ENCODE measurements at places on chromosomes 3 and 15.

GRCh38 chr15:65595960-65596359 lies 15.0 kb downstream of the INTS14 start:
- DNase-seq, result no peak

DNA sequence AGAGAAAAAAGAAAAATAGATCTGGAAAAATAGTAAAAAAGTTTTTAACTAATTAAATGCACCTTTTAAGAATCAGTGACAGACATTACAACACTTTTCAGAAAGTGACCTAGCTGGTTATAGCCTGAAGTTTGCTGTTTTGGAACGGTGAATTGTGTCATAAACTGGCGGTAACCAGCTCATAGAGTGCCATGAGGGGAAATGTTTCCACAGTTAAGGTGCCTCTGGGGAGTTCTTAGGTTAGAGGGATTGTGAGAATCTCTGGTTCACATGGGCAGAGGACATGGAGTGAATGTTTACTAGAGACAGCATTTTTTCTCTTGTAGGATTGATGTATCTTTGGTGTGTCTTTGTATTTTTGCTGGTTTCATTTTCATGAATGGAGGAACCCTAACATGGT lies 2.8 kb downstream of the TBC1D23 start:
- no peak for DNase-seq

- DNase-seq, result no peak
Observed at GRCh38 chr3:197828-198491, 1.4 kb downstream of the CHL1 start.

- DNase-seq, result no peak
Observed at GRCh38 chr15:60683156-60683555, 204.2 kb upstream of the ICE2 start.

DNA sequence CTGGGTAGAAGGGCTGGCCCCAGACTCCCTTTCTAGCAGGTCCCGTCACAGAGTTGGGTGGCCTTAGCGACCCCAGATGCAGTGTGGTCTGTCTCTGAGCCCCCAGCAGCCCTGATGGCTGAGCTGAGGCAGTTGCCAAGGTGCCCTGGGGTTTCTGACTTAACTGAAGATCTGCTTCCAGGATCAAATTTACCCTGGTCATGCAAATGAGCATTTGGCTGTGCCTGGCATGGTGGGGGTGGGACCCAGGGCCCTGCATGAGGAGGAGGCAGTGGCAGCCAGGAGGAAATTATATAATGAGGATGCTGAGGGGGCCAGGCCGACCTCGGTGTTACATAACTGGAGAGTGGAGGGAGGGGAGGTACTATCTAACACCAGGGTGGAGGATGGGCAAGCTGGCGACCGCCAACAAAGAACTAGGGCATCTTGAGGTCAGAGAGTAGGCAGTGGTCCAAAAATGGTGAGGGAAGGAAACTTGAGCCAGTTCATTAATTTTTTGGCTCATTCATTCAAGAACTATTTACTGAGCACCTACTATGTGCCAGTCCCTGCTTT lies 16.4 kb downstream of the PLEKHO2 start:
- no peak for DNase-seq

DNA sequence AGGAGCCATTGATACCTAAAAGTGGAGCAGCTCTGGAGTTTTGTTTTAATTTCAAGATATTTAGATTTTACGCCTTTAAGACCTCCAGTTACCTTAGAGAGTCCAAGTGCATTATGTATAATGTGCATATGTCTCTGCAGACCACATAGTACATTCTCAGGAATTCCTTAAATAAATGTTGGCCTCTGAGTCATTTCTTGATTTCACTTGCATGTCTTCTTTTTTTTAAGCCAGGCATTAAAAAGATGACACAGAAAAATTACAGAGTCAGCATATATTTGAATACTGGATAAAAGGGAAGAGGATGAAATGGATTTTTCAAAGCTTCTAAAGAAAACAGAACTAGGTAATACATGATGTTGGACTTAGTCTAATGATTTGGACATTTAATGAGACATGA lies 125.2 kb downstream of the TMCO5A start:
- no peak for DNase-seq

- DNase-seq, result no peak
Observed at GRCh38 chr3:146191051-146191450, 30.1 kb upstream of the PLOD2 start.

DNA sequence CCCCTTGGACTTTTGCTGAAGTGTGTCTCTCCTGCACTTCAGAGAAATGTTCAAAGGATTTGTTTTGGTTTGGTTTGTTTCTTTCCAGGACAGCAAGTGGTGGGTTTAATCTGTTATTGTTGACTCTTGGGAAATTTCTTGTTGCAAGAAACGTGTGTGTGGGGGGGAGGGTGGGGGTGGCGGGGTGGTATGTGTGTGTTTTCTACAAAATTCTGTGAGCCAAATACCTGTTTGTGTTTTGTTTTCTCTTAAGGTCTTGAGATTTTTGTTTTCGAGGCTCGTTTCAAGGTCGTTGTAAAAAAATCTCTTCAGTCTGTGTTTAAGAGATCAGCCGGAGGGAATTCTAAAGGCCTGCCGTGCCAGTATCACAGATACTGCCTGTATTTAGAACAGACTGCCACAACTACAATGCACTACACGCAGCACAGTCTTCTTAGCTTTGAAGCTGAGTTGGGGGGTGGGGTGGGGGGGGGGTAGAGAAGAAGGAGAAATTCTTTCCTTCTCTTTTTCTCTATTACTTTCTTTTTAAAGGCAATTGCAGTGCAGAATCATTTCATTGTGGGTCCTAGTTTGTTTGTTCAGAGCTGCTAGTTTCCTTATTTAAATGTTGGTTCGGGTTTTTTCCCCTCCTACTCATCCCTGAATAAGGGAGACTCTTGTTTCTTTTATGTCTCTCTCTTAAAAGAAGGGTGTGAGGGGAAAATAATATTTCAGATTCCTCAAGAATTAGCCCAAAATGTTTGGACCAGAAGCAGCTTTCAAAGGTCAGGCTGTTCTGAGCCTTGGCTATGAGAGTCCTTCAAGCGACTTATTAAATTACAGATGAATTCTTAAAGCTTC lies 1.4 kb upstream of the BCL6 start:
- DNase-seq, result no peak

DNA sequence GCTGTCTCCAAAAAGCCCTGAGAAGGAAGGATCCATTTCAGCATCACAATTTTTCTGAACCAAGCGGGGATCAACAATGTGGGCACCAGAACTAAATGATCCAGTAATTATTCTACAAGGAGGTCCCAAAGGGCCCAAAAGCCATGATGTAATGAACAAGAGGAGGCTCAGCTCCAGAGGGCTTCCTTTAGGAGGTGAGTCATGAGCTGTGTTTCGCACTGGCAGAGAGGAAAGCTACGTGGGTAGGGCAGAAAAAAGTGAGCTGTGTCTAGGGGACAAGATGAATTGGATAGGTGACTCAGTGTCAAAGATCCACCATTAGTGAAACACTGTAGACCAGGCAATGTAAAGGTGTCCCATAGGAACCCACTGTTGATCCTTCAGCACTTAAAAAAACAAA lies 113.4 kb downstream of the RORA start:
- DNase-seq, result no peak

DNA sequence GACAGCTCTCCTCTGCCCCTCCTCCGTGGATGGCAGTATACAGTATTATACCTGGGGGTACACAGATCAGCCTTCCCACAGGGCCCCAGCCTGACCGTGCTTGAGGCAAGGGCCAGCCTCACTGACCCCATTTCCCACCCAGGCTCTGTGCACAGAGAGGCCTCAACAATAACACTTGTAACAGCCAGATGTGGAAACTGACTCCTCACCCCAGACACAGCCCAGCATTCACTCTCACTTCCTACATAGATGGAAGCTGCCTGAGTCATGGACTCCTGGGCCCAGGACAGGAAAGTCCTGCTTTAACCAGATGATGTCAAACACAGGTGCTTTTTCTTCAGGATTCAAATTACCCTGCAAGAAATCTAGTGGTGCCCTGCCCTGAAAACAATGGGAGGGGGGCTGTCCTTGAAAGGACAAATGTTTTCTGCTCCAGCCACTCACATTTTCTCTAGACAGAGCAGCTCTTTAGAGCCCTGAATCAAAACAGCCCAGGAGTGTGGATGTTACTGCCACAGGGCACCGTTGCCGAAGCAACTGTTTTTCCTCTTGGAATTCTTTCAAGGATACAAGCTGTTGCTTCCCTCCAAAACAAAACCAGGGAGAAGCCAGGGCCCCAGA lies 16.4 kb downstream of the CCDC12 start:
- DNase-seq, result no peak

- DNase-seq, result no peak
Observed at GRCh38 chr3:194257151-194257621, 93.9 kb downstream of the CPN2 start.

- DNase-seq, result no peak
Observed at GRCh38 chr3:181851063-181851462, 139.3 kb downstream of the SOX2 start.

GRCh38 chr15:43702701-43703424 lies 9.2 kb downstream of the CKMT1A start:
- no peak for DNase-seq

GRCh38 chr3:33062866-33063265 lies 34.1 kb downstream of the GLB1 start:
- no peak for DNase-seq

DNA sequence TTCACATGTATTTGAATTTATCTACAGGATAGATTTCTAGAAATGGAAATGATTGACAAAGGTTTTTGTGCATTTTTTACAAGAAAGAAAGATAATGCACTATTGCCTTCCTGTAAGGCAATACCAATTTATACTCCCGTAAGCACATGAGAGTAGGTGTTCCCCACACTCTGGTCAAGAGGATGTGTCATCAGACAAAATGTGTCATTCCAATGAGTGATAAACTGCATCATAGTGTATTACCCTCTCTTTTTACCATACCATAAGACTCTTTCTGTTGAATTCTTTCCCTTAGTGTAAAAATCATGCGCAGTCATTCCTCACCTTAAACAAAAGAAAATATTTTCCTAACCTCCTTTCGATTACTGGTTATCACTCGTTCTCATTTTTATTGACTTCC lies 251.0 kb downstream of the ROBO1 start:
- no peak for DNase-seq

- DNase-seq, result no peak
Observed at GRCh38 chr3:168570404-168571155, 474.9 kb upstream of the GOLIM4 start.

- no peak for DNase-seq
Observed at GRCh38 chr15:51696566-51696965, 15.3 kb downstream of the SCG3 start.

GRCh38 chr15:38877471-38877870 lies 312.9 kb upstream of the RASGRP1 start:
- no peak for DNase-seq

DNA sequence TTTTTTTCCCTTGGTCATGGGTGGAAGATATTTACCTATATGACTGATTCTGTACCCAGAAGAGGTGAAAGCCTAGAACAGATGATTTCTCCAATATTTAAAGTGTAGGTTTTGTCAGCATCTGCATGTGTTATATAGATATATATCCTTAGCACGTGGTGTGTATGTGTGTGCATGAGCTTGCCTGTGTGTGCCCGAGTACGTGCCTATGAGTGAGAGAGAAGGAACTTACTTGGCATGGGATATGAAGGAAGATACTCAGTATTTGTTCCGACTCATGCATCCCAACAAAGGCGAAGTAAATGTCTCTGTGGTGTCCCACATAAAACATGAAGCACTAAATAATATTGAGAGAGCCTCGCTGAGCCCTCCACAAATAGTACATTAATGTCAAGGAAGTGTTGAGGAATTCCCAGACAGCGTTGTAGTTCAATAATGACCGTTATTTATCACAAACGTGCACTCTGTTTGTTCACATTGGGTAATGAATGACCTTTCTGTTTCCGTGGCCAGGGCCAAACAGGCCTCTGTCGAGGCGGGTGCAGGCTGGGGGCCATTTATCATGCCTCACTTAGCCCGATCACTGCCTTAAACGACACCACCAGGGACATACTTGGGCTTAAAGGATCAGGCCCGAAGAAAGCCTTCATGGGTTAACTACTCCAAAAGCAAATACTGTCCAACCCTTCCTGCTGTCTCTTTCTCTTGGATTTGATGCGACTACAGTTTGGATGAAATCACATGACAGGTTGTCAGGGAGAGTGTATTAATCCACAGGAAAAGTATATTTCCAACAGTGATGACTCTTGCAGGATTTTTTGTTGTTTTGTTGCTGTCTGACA lies 267.7 kb downstream of the PTPRG start:
- no peak for DNase-seq

DNA sequence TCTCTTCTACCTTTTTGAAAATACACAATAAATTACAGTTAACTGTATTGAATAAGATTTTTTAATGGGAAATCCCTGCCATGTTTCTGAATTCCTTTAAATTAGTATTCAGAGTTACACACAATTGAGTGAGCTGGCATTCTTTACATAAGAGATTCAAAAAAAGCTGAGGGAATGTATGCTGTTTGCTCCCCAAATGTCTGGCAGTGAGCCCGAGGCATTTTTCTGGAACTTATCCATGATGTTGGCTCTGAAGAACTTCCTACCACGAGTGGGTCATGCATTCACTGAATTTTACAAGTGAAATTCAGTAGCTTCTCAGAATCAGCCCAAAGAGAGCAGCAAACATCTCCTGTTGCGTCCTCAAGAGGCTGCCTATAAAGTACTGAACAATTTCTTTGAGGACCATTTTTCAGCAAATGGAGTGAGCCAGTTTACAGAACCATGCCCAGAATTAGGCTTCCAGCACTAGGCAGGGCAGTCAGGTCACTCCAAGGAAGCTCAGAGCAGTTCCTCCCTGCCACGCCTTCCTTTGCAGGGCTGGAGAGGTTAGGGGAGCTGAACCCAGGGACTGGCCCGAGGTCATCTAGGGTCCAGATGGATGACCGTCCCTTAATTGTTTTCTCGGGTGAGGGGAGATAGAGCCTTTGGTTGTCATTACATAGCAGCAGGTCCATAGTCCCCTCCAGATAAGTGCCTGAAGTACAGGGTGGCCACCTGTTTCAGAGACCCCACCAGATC lies 21.2 kb downstream of the GABRA5 start:
- no peak for DNase-seq
